ENCODE measurements at places on chromosomes 4 and X.

DNA sequence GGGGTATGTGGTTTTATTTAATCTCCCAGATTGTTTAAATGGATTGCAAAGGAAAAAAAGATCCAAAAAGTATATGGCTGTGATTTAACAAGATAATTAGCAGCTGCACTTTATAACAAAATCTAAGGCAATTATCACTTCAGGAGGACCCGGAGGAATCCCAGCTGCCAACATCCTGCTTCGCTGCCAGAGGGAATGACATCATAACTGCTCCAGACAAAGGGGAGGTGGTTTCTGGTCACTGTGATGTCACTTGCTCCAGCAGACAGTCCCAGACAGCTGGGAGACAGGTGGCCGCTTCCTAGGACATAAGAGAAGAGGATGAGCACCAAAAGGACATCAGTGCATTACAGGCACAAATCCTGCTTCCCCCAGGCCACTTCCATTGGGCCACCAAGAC is 371.0 kb downstream of the BCOR start:
- no peak for ATAC-seq

DNA sequence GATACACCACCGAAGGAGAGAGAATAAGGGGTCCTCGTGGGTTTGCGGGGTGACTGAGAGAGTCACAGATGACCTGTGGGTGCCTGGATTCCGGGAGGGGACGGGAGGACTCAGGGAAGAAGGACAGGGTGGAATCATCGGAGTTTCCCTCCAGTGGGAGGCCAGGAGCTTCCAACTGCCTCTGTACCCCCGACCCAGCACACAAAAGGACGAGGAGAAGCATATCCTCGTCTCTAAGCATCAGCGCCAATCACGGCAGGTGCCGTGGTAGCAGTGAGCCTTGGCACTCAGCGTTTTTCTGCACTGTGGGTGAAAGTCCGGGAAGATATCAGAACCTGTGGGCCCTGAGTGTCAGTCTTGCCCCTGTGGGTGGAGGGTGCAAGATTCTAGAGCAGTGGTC is 62.0 kb downstream of the ASMT start:
- no peak for ATAC-seq

DNA sequence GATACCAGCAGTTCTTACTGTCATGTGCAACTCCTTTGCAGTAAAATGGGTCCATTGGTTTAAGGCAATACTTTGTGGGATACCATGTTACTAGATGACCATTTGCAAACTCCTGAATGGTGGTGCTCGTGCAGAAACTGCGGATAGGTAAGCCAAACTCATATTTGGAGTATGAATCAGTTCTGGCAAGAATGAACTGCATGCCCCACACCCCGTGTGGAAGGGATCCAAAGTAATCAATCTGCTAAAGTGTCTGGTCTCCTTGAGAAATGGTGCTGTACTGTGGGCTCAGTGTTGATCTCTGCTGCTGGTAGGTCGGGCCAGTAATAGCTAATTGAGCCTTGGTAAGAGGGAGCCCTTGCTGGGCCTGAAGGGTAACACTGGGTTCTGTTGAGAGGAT is 4.2 kb upstream of the TAB3 start:
- no peak for ATAC-seq

DNA sequence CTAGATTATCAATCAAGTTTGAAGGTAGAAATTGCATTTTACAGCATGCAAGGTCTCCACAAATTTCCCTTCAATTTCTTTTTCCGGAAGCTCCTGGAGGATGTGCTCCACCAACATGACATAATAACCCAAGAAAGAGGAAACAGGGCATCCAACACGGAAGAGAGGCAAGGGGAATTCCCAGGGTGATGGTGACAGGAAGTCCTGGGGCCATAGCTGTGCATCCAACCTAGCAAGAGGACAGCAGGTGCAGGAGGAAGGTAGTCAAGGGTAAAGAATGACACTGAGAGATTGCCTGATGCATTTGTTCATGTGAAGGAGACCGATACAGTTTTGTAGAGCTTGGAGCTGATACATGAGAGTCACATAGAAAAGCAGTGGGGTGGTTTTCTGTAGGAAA is 115.7 kb upstream of the LSM6 start:
- no peak for ATAC-seq

Data from SK-N-SH treated with all-trans-retinoic acid at 6 μM for 48 hours (cell line).